ENCODE measurements at places on chromosomes 12 and 14.

DNA sequence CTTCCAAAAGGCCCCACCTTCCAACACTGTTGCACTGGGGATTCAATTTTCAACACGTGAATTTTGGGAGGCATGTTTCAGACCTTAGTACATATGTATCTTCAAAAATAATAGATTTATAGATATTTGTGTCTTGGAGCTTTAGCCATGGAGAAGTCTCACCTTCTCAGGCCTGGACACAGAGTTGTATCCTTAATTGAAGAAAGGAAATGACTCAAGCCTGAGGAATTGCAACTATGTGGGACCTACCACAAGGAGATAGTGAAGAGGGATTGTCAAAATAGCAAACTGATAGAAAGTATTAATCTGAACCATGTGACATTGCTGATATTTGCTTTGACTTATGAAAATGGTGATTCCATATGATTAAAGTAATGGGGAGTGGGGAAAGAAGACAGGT is 89.8 kb downstream of the ACSS3 start:
- DNase-seq: no peak
- H3K4me1 ChIP-seq: no peaks in the 10 kb centered on the region
- H3K4me3 ChIP-seq: no peak overlapping the region
- H3K36me3 ChIP-seq: no peaks in the 10 kb centered on the region
- H3K27ac ChIP-seq: no peak overlapping the region

DNA sequence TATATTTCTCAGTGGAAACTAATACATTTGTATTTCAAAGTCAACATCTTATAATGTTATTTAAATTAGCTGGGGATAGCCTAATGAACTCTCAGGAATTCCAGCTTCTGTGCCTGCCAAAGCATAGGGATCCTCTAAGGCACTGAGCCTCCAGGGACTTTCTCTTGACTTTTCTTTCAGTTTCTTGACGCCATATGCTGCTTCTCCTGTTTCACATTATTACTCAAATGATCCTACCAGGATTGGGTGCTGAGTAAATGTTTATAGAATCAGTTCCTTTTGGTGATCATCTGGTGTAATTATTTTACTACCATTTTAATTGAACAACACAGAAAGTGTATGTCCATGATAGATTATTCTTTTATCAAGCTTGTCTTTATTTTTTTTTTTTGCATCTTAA is 7.9 kb downstream of the METTL25 start:
- no peak overlapping the region for H3K4me3 ChIP-seq
- H3K4me1 ChIP-seq: no peaks in the 10 kb centered on the region
- no peak for DNase-seq
- H3K27ac ChIP-seq: no peak overlapping the region

GRCh38 chr14:64391986-64392385 is 3.8 kb downstream of the MTHFD1 start:
- peaks cover 2% of the 10 kb centered on the region for H3K36me3 ChIP-seq
- no peak overlapping the region for H3K27ac ChIP-seq
- H3K27me3 ChIP-seq: no peaks in the 10 kb centered on the region
- no peak for DNase-seq

DNA sequence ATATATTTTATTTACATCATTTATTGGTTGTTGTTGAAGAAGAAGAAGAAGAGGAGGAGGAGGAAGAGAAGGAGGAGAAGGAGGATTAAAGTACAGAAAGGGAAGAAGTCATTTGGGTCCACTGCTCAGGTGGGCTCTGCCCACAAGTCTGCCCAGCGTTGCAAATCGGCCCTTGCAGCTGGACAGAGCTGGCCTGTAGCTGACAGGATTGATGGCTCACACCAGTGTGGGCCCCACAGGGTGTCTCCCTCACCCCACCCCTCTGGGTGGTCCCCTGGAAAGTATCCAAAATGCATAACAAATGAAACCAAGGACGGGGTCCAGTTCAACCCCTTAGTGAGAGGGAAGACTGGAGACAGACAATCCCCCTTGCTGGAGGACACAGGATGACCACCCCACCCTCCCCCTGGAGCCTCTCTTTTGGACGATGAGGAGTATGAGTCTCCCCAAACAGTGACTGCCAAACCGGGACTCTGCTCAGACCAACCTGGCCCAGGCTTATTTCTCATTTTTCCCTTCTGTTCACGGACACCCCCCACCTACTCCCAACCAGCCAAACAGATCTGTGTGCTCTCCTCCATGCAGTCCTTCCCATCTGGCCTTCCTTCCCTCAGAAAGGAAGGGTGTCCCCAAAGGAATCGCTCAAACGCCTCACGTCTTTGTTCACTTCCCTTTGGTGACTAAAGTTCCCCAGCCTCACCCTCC is 17.7 kb downstream of the DPF3 start:
- H3K4me3 ChIP-seq: no peak overlapping the region
- DNase-seq: no peak
- no peaks in the 10 kb centered on the region for H3K36me3 ChIP-seq
- H3K27ac ChIP-seq: no peak overlapping the region

DNA sequence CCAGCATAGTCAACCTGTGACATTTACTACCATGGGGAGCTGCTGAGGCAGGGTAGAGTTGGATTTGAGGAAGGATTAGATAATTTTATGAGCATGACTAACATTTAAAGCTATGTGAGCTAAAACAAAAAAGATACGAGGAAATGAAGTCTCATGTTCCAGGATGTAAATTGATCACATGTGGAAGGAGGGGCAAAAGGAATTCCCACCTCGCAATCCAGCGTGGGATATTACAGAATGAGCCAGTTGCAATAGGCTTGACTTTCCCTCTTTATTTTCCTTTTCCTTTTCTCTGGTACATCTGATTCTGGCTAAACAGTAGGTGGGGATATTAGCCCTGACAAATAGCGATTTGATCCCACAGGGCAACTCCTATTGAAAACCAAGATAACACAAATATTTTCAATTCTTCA is 214.9 kb upstream of the HMGA2 start:
- H3K27me3 ChIP-seq: no peaks in the 10 kb centered on the region
- no peaks in the 10 kb centered on the region for H3K36me3 ChIP-seq
- no peak overlapping the region for H3K4me3 ChIP-seq
- no peak for DNase-seq

- no peak for DNase-seq
- H3K27ac ChIP-seq: no peak overlapping the region
- no peaks in the 10 kb centered on the region for H3K27me3 ChIP-seq
- peaks cover 34% of the 10 kb centered on the region for H3K4me1 ChIP-seq
- no peaks in the 10 kb centered on the region for H3K36me3 ChIP-seq
- H3K4me3 ChIP-seq: no peak overlapping the region
Observed at GRCh38 chr14:50006141-50006540, 110.2 kb downstream of the VCPKMT start.

DNA sequence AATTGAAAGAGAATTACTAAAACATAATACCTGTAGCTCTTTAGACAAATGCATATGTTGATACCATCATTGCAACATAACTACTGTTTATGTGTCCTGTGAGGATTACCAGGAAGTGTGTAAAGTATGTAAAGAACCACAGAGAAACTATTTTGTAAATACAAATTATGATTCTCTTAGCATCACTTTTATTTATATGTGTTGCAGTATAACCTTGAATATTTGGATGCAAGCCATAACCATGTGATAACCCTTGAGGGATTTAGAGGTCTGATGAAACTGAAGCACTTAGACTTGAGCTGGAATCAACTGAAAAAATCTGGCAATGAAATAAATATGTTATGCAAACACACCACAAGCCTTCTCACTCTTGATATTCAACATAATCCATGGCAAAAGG is 77.5 kb downstream of the LRRC9 start:
- no peak overlapping the region for H3K27ac ChIP-seq
- H3K27me3 ChIP-seq: no peaks in the 10 kb centered on the region
- no peaks in the 10 kb centered on the region for H3K4me1 ChIP-seq
- DNase-seq: no peak
- H3K36me3 ChIP-seq: no peaks in the 10 kb centered on the region

GRCh38 chr12:77401770-77402081 is 336.4 kb upstream of the E2F7 start:
- no peaks in the 10 kb centered on the region for H3K4me1 ChIP-seq
- no peak for DNase-seq
- no peak overlapping the region for H3K4me3 ChIP-seq
- H3K27ac ChIP-seq: no peak overlapping the region

GRCh38 chr14:95137804-95138167 is 19.5 kb downstream of the DICER1 start:
- H3K36me3 ChIP-seq: peaks cover 6% of the 10 kb centered on the region
- H3K27me3 ChIP-seq: no peaks in the 10 kb centered on the region
- no peak overlapping the region for H3K4me3 ChIP-seq
- no peak overlapping the region for H3K27ac ChIP-seq
- no peaks in the 10 kb centered on the region for H3K4me1 ChIP-seq

DNA sequence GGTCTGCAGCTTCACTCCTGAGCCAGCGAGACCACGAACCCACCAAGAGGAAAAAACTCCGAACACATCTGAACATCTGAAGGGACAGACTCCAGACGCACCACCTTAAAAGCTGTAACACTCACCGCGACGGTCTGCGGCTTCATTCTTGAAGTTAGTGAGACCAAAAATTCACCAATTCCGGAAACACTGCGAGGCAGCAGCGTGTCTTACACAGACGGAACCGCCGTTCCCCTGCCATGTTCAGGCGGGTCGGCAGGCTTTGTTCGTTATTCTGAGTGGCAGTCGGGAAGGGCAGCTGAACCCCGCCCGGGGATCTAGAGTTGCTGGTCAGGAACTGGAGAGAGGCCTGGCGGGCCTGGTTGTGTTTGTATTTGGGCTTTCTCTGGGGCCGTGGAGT is 20.3 kb upstream of the LPCAT3 start:
- no peaks in the 10 kb centered on the region for H3K36me3 ChIP-seq
- H3K27me3 ChIP-seq: no peaks in the 10 kb centered on the region
- no peaks in the 10 kb centered on the region for H3K4me1 ChIP-seq
- no peak overlapping the region for H3K27ac ChIP-seq

- H3K36me3 ChIP-seq: no peaks in the 10 kb centered on the region
- no peak overlapping the region for H3K4me3 ChIP-seq
- no peak overlapping the region for H3K27ac ChIP-seq
- DNase-seq: no peak
- H3K27me3 ChIP-seq: no peaks in the 10 kb centered on the region
- no peaks in the 10 kb centered on the region for H3K4me1 ChIP-seq
Observed at GRCh38 chr12:82082501-82082900, 275.7 kb downstream of the CCDC59 start.

- no peaks in the 10 kb centered on the region for H3K27me3 ChIP-seq
- no peaks in the 10 kb centered on the region for H3K4me1 ChIP-seq
- H3K36me3 ChIP-seq: peaks cover 10% of the 10 kb centered on the region
Observed at GRCh38 chr12:57250956-57251355, at the start of gene STAC3. Gene STAC3 (minus strand): TSS chr12:57251187. CDS start chr12:57249636, 1,551 bp downstream.

DNA sequence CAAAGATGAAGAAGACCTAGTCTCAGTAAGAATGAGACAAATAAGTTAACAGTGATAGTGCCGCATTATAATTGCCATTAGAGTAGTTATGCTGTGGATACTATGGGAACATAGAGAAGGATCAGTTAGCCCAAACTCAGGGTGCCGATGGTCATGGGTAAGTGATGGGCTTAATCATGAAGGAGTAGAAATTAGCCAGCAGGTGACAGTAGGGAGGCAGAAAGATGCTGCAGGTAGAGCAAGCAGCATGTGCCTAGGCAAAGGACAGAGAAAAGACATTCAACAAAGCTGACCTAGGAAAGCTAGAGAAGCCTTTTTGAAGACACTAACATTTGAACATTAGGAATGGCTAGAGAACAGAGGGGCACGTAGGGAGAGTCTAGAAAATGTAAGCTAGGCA is 30.6 kb upstream of the PTPRQ start:
- no peaks in the 10 kb centered on the region for H3K27me3 ChIP-seq
- H3K27ac ChIP-seq: no peak overlapping the region
- no peaks in the 10 kb centered on the region for H3K36me3 ChIP-seq
- no peak for DNase-seq
- no peaks in the 10 kb centered on the region for H3K4me1 ChIP-seq
- no peak overlapping the region for H3K4me3 ChIP-seq

DNA sequence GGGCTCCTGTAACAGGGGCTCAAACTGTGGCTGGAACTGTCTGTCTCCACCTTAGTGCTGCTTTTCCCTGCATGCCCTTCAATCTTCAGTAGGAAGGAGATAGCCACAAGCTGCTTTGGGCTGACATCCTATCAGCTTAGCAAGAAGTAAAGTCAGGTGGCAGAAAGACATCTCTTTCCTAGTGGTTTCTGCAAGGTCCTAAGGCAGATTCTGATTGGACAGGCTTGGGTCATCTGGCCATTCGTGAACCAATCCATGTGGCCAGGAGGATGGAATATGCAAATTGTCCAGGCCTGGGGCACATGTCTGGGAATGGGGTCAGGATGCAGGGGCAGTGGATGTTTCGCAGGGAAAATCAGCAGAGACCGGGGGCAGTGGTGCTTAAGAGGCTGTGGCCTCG is 5.2 kb downstream of the RITA1 start:
- peaks cover 13% of the 10 kb centered on the region for H3K4me1 ChIP-seq
- no peak overlapping the region for H3K27ac ChIP-seq
- H3K4me3 ChIP-seq: no peak overlapping the region
- peaks cover 21% of the 10 kb centered on the region for H3K36me3 ChIP-seq
- no peaks in the 10 kb centered on the region for H3K27me3 ChIP-seq
